Endodermal cell (in vitro differentiated cells): ENCODE measurements at places on chromosomes 4 and X. TPM values are rescaled to one million over a fixed set of nuclear protein-coding genes. Genes with fewer than 3 reads are reported as not detected.

Gene EGF
- 30.8 to 33.7 TPM (median 32.5 TPM) in 3 replicates for total RNA-seq

Gene FRG2
- not detected in 3 replicates for total RNA-seq

Gene F8A2
- not detected in 2 replicates for total RNA-seq

GRCh38 chr4:70619778-70620177, 8.8 kb upstream of the ENAM start:
- H3K27ac ChIP-seq: no peak overlapping the region
- no peak overlapping the region for H3K4me3 ChIP-seq
- H3K27me3 ChIP-seq: peaks cover 5% of the 10 kb centered on the region
- DNase-seq: no peak
- H3K4me1 ChIP-seq: no peaks in the 10 kb centered on the region
- H3K36me3 ChIP-seq: no peaks in the 10 kb centered on the region
